ENCODE measurements at places on chromosomes 7 and 10.

- no peak for DNase-seq
Observed at GRCh38 chr10:1376384-1376945, 320.3 kb downstream of the WDR37 start.

DNA sequence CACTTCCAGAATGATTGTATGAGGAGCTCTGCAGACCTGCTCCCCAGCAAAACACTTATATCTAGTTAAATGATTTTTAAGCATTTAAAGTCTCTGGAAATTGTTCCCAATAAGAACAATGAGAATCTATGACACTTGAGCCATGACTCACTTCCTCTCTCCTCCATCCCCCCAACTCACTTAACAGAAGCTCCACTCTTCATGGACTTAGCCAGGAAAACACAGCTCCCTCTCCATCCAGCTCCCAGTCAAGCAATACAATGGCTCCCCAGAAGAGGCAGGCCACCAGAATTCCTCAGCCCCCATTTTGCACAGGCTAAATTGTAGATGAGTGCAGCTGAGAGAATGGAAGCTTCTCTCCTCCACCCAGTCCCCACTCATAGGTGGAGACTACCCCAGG is 27.0 kb downstream of the AOC1 start:
- no peak for DNase-seq

GRCh38 chr7:18287482-18287881 is 208.1 kb upstream of the HDAC9 start:
- DNase-seq: no peak

DNA sequence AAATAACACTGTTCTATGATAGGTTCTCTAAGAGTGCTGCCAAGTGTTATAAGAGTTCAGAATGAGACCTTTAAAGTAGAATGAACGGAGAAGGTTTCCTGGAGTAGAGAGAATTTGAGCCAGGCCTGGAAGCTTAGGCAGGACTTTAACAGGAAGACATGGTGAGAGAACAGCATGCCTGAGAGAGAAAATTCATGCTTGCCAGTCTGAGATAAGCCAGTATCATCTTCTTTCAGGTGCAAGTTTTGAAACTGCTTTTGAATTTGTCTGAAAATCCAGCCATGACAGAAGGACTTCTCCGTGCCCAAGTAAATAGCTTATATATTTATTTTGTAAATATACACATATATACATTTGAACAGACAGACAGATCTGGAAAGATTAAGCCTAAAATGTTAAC is 22.1 kb downstream of the ARMC10 start:
- no peak for DNase-seq

DNA sequence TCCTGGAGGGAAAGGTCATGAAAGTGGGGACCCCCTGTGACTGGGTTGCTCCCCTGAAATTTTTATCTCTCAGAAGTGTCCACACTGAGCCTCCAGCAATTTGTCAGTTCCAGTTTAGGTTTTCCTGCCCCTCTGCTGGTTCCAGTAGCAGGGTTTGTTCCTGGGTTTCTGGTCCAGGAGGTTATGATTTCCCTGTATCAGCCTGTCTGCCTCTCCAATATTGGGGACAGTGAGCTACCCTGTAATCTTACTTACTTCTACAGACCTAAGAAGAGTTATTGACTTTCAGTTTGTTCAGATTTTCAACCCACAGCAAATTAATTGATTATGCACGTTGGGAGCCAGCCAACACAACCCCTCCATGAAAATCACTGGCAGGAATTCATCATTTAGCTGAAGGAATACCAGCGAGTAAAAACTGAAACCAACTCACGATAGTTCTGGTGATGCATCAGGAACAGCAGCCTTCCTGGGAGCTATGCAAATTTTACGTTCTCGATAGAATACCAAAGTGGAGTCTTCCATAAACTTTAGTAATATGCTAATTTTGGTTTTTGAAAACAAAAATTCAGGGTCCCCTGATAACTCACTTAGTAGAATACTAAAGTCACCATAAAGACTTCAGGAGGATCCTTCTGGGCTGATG is 31.3 kb upstream of the IL15RA start:
- DNase-seq: no peak

- no peak for DNase-seq
Observed at GRCh38 chr10:46096446-46096845, 50.4 kb upstream of the MSMB start.

- no peak for DNase-seq
Observed at GRCh38 chr7:147483634-147484292, 1106.8 kb upstream of the C7orf33 start.
